ENCODE measurements at places on chromosomes 3 and 15.

GRCh38 chr3:100888881-100889280 lies 104.3 kb downstream of the ABI3BP start:
- DNase-seq, result no peak

- DNase-seq, result no peak
Observed at GRCh38 chr3:169869484-169870220, at the start of gene LRRC31. LRRC31 (minus strand) TSS chr3:169869935; CDS start chr3:169869807, 128 bp downstream.

DNA sequence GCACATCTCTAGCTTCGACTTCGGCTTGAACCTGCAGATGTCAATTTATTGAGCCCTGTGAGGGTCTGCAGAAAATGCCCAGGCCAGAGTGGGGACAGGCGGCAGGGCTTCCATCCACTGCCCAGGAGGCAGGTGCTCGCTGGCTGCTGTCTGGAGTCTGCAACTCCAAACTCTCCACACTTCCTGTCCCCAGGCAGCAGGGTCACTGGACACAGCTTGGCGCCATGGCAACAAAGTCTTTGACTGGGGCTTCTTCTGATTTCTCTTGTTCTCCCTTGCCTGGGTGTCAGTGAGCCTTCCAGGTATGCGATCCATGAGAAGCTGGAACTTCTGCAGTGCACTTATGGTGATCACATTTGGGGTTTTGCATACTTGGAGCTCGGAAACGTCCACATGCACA lies 33.5 kb downstream of the SV2B start:
- DNase-seq, result no peak

DNA sequence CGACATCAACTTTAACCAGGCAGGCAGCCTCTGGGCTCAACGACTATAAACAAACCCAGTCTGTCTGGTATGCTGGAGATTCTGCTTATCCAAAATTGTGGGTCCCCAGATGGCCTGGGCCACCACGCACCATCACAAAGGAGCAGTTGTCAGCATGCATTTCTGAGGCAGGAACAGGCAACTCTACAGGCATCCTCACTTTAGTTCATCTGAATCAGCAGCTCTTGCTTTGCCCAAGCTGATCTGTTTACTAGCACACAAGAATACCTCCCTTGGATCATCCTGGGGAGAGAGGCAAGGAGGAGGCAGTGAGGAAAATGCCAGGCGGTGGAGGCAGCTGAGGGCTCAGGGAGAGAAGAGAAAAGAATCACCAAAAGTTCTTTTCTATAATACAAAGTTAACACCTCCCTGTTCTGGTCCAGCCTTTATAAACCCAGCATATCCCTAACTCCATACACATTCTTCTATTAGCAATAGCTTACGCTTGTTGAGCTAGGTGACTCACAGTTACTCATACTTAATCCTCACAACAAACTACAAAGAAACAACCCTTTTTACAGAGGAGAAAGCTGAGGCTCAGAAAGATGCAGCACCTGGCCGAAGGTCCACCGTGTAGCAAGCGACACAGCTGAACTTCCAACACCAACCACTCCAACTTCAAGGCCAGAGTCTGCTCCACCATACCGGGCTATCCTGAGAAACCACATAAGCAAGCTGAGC lies 33.6 kb downstream of the ZDHHC3 start:
- DNase-seq, result no peak

- no peak for DNase-seq
Observed at GRCh38 chr15:34347951-34348638, 5.0 kb downstream of the NUTM1 start.
